ENCODE measurements at places on chromosomes 12 and 14.

DNA sequence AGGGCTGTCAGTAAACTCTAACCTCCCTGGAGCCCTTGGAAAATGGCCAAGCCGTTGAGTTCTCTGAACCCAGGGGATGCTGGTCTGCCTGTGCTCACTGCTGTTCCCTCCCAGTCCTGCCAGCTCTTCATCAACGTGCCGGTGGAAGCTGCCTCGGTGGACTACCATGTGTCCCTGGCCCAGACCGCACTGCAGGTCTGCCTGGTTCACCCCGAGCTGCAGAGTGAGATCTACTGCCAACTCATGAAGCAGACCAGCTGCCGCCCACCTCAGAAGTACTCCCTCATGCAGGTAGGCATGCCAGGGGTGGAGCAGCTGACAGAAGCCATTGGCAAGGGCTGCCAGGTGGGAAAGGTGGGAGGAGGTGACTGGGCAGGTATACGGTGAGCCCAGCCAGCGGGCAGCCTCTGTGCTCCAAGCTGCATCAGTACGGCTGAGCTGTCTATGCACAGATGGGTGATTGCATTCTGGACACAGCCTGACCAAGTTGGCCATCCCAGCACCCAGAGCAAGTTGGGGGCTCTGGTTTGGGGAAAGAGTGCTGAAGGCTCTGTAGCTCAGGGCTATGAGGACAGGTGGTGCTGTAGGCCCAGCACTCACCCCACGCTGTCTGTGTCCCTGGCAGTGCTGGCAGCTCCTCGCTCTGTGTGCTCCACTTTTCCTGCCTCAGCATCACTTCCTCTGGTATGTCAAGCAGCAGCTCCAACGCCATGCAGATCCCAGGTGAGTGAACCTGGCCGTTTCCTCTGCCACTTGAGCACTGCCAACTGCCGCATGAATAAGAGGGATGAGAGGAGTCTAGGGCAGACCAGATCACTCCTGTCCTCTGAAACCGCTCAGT, 21.9 kb downstream of the PIGH start:
- no peak for DNase-seq

GRCh38 chr12:85843606-85844310, 7.5 kb upstream of the RASSF9 start:
- no peak for DNase-seq

DNA sequence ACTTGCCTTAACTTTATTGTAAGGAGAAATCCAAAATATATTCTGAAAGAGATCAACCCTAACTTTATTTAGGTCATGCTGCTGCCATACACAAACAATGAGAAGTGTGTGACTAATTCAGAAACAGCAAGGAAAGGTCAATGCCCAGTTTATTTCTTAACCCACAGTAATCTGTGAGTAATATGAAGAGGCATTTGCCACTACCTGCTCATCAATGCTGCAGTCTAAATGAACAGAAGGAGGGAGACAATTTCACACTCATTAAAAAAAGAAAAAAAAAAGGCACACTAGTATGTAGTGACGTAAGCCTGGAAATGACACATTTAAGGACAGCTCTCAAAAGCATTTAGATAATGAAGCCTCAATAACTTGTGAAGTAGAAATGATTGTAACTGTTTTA, 90.5 kb upstream of the FOXN3 start:
- no peak for DNase-seq

GRCh38 chr12:25189656-25190055, 5.3 kb downstream of the DNAI7 start:
- no peak for DNase-seq

DNA sequence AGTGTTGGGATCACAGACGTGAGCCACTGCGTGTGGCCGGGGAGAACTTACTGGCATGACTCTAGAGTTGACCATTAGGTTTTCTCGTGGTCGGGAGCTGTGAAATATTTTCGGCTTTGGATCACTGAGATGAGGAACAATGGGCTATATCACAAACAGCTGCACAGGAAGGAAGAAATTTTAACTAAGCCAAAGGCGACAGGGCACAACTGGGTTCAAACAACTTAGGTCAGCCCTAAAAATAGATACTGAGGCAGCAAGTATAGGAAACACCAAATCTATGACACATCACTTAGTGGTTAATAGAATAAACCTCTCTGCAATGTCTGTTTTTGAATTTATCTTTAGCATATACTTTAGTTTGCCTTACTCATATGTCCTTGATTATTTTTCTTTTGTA, 162.9 kb downstream of the LRIG3 start:
- peak; percentile 47 for DNase-seq

DNA sequence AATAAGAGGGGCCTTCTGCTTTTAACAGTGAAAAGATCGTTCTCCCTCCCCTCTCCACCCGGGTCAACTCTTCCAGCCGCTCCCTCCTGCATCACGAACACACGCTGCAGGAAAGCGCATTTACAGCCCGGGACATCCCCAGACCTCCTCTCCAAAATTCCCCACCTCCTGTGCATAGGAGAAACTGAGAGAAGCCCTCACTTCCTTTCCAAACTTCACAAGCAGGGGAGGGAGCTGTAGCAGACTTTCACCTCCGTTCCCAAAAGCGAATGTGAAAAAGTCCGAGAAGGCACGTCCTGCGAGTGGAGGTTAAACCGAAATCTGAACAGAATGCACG, 513 bp downstream of the BCAT1 start:
- DNase-seq = no peak

DNA sequence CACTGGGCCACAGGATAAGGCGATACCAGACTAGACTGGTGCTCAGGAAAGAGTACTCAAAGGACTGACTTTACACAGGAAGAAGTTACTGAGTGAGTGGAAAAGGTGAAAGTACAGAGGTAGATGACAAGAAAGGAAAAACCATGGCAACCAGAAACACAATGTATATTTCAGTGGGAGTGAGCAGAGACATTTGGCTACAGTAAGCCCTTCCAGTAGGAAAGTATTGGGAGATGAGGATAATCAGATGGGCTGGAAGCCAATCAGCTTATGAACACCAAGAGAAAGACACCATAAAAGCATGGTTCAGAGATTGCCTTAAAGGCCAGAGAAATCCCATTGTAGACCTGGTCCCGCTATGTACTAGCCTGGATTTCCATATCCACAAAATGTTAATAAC, 51.6 kb downstream of the TMTC1 start:
- DNase-seq = no peak

GRCh38 chr14:66944872-66945271, 244.4 kb upstream of the GARIN2 start:
- DNase-seq = no peak

- DNase-seq = no peak
These were observed 810 bp downstream of the AACS start for GRCh38 chr12:125065919-125066570.

DNA sequence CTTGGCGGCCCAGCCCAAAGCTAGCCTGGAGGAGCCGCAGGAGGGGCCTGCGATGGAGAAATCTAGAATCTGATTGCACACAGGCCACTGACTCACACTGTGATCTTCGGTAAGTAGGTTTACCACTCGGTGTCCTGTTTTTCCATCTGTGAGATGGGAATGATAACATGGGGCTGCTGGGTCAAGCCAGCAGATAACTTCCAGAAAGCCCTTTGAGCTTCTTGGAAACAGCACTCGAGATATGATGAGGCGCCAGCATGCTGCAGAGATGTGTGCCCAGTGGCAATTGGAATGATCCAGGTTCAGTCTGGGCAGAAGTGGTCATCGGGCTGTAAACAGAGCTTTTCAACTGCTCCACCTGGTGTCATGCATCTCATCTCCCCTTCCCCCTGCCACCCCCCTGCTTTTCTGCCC, 771.3 kb upstream of the TBX3 start:
- no peak for DNase-seq

- DNase-seq = no peak
These were observed 8.2 kb upstream of the CHURC1 start for GRCh38 chr14:64906022-64906421.

DNA sequence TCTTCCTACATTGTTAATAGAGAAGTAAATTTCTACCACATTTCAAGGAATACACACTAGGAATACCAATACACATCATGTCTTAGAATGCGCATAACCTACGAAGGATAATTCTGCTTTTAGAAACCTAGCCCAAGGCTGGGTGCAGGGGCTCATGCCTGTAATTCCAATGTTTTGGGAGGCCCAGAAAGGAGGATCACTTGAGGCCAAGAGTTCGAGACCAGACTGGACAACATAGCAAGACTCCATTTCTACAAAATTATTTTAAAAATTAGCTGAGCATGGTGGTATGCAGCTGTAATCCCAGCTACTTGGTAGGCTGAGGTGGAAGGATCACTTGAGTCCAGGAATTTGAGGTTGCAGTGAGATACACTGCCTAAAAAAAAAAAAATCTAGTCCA, 206.9 kb downstream of the SOX5 start:
- no peak for DNase-seq

- no peak for DNase-seq
These were observed 65.8 kb downstream of the RIN3 start for GRCh38 chr14:92579244-92579936.

DNA sequence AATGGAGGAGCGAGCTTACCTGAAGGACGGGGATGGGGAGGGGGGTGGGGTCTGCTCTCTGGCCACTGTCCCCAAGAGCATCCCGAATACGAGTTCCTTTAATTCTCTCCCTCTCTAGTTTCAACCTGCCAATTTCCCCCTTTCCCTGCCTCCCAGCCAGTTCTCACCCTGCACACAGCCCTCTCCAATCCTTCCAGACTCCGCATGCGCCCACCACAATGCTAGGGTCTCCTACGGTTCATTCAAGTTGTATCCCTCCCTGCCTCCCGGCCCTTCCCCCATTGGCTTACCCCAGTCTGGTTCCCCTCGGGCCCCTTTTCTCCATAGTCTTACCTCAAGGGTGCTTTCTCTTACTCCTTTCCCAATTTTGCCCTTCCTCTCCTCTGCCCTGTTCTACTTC, 708 bp upstream of the IGFBP6 start:
- no peak for DNase-seq

DNA sequence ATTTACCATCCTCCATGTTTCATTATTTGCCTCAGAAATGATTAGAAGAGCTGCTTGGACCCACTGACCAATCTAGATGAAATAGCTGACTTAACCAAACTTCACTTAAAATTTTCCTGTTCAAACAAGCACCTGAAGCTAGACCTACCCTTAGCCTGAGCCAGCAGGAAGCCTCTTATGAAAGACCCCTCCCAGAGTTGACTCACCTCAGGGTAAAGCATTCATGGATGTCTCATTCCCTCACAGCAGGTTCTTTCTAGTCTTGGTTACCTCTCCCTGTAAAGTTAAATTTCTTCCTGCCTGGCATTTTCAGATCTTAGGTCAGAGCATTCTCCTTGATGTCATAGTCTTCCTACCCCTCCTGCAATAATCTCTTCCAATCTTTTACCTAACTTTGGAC, 1209.8 kb downstream of the FLRT2 start:
- no peak for DNase-seq

DNA sequence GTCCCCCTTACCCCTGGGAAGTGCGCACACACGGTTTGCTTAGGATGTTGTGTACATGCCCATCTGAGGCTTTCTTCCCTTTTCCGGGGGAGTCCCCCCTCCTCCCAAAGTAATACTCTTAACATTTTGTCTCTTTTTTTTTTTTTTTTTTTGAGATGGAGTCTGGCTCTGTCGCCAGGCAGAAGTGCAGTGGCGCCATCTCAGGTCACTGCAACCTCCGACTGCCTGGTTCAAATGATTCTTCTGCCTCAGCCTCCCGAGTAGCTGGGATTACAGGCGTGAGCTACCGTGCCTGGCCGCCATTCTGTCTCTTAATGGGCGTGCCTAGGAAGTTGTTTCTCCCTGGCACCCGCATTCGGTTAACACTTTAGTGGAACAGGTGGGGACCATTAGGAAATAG, 4.5 kb upstream of the GMFB start:
- no peak for DNase-seq

DNA sequence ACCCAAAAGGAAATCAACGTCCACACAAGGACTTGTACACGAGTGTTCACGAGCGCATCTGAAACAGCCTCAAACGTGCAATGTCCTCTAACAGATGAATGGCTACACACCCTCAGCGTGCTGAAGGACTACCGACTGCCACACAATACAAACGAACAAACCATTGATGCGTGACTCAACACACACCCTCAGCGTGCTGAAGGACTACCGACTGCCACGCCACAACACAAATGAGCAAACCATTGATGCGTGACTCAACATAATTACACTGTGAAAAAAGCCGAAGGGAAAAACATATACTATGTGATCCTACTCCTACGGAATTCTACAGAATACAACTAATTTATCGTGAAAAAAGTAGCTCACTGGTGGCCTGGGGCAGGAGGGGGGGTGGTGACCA, 25.1 kb upstream of the BTBD6 start:
- no peak for DNase-seq
